ENCODE measurements at places on chromosomes 4 and X.

GRCh38 chr4:172845281-172845680 lies 323.3 kb upstream of the GALNT7 start:
- no peak for DNase-seq

- DNase-seq, result no peak
Observed at GRCh38 chr4:18250564-18250963, 229.0 kb upstream of the LCORL start.

DNA sequence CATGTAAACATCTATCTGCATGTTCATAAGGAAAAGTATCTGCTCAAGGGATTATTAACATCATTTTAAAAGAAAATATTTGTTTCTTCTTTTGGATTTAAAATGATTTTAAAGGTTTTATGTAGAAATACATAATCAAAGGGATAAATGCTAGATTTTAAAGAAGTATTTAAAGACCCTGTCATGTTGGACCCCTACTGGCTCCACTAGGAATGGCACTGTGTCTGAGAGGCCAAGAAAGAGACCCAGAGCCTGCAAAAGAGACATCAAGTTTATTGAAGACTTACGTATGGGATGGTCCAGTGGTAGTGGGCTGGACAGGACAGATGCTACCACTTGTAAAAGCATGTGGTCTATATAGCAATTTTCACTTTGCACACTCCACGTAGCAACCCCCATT lies 78.7 kb upstream of the PCDH18 start:
- DNase-seq, result peak; percentile 13

GRCh38 chrX:39504850-39505259 lies 592.9 kb downstream of the BCOR start:
- DNase-seq, result peak; percentile 15

GRCh38 chr4:156330436-156331031 lies 376.9 kb upstream of the CTSO start:
- no peak for DNase-seq

DNA sequence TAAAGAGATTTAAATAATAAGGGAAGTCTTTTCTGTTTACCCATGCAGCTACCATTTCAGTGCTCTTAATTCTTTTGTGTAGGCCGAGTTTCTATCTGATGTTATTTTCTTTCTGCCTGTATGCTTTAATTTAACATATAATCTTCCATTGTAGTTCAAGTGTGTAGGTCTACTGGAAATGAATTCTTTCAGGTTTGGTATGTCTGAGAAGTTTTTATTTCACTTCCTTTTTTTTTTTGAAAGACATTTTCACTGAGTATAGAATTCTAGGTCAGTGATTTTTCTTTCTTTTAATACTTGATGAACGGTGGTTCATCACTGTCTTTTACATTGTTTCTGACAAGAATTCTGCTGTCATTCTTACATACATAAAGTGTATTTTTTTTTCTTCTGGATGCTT lies 42.1 kb downstream of the VAMP7 start:
- DNase-seq, result no peak

DNA sequence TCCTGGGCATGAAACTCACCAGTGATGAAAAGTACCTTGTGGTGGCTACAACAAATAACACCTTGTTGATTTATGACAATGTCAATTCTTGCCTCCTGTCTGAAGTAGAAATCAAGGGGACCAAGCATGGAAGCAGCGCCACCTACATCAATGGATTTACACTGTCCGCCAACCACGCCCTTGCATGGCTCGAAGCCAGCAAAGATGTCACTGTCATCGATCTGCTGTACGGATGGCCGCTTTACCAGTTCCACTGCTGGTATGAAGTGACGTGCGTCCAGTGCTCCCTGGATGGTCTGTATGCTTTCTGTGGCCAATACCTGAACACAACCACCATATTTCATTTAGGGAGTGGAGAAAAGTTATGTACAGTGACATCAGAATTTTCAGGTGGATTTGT lies 200.5 kb downstream of the NWD2 start:
- DNase-seq, result no peak

- no peak for DNase-seq
Observed at GRCh38 chrX:2610246-2611170, 80.6 kb upstream of the CD99 start.

DNA sequence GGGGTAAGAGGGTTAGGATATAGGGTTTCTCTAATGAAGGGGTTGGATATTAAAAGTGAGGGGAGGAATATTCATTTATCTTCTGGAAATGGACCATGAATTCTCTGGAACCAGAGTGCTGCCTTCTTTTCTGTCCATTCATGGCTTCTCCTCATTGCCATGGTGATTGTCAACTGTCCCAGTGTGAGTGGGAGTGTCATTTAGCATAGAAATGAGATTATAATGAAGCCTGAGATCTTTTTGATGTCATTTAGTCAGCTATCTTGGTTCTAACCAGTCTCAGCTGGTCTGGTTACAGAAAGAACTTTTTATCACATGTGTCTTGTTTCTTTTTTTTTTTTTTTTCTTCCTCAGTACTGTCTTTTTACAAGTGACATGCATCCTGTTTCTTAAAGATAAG lies 497.3 kb upstream of the PITX2 start:
- no peak for DNase-seq

GRCh38 chrX:14832586-14832985 lies 40.3 kb downstream of the FANCB start:
- no peak for DNase-seq

- no peak for DNase-seq
Observed at GRCh38 chrX:11437642-11438379, 144.6 kb downstream of the AMELX start.

GRCh38 chr4:5969777-5970176 lies 48.5 kb downstream of the C4orf50 start:
- DNase-seq, result no peak

- peak; percentile 13 for DNase-seq
Observed at GRCh38 chrX:140090800-140091124, 125.4 kb upstream of the CXorf66 start.

DNA sequence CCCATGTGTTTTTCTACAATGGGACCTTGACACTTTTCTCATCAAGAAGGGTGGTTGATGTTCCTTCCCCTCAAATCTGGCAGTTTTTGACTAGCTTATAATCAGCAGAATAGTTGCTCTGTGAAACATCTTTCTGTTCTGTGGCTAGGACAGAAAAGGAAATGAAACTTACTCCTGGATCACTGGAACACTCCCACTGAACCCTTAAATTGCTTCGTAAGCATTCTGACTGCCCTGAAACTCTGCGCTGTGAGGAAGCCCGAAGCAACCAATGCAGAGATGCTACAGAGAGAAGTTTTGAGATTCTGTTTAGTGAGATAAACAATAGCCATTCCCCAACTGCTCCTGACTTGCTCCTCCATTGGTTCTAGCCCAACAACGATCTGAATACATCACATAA lies 602.2 kb downstream of the CENPC start:
- no peak for DNase-seq

- DNase-seq, result no peak
Observed at GRCh38 chr4:5237086-5237660, 185.9 kb downstream of the STK32B start.

GRCh38 chrX:107729558-107730297 lies 45.9 kb downstream of the TSC22D3 start:
- peak; percentile 12 for DNase-seq
